NCI-H2171 treated with DMSO at 0.1 percent for 48 hours (cell line): ENCODE measurements at places on chromosomes 13 and 19.

DNA sequence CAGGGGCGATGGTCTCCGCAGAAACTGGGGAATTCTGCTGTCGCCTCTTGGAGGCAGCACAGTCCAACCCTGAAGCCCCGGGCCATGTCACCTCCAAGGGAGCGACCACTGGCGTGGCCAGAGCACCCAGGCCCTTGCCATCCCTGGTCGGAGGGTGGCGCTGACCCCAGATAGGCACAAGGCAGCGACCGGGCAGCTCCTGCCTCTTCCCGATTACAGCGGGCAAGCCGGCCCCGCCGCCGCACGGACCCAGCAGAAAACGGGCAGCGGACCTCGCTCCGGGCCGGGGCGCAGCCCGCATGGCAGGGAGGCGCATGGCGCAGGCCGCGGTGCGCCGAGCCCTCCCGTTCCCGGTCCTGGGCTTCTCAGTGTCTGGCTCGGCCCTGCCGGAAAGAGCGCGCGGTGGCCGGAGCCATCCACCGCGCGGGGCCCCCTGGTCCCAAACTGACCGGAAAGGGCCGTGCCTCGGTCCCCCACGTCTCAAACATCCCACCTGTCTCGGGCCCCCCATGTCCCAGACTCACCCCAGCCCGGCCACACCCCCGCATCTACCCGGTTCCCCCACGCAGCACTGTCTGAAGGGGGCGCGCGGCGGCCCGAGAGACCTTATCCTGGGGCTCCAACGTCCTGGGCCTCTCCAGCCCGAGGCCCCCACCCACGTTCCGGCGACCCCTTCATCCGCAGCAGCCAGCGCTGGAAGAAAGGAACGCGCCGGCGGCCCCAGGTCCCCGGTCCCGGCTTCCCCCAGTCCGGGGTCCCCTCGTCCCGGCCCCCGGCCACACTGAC, 727 bp downstream of the CERS1 start:
- no peak for DNase-seq

GRCh38 chr13:45713106-45713690, 11.1 kb downstream of the CBY2 start:
- DNase-seq, result no peak

DNA sequence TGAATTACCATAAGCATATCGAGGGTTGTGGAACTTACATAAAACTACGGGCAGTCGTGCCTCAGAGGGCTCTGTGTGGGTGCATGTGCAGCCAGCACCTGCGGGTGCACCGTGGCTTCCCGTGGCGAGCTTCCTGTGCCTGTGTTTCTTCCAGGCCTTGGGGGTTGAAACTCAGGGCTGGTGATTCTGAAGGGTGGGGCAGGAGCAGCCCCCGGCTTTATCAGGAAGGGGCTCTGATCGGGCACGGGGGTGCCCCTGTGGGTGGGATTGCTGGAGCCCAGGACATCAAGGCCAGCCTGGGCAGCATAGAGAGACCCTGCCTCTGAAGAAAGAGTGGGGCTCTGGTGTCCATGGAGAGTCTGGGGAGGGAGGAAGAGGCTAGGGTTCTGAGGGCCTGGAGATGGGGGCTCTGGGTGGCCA, 11.1 kb downstream of the ATP4B start:
- DNase-seq, result no peak

DNA sequence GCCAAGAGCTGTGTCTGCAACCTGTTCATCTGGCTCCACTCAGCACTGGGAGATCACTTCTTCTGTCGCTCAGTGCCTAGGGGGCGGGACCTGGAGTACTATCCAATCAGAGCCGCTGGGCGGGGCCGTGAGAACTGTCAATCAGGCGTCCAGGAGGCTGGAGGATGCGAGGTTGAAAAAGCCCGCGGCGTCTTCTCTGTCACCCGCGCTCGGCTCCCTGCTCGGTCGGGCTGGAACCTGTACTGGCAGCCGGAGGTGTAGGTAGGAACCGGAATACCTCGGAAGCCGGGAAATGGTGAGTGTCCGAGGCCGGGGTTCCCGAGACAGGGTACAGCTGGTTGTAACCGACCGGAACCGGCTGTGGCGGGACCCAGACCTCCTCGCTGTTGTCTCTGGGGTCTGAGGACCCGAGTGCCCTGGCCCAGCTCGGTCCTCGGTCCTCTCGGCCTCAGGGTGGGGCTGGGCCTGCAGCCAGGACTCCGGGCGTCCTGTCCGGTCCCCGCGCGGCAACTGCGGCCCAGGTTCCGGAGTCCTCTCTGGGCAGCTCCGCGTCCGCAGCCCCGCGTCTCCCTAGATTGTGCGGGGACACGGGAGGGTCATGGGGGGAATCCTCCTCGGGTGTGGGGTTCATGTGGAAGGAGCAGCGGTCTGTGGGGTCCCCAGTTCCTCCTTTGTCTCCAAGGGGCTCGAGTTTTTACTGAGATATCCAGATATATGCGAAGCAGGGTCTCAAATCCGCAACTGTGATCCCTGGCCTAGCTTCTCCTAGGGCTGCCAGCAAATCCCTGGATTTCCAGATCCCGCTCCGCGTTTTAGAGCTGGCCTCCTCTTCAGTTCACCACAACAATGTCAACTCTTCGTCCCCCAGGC, 42.6 kb downstream of the ZNF627 start:
- peak; percentile 97 for DNase-seq

- DNase-seq, result peak; percentile 53
These were observed at the start of gene ZNF556 for GRCh38 chr19:2867025-2867991. Gene ZNF556, plus strand, starts transcription at chr19:2867335. Its CDS starts 87 bp downstream, at chr19:2867422.

DNA sequence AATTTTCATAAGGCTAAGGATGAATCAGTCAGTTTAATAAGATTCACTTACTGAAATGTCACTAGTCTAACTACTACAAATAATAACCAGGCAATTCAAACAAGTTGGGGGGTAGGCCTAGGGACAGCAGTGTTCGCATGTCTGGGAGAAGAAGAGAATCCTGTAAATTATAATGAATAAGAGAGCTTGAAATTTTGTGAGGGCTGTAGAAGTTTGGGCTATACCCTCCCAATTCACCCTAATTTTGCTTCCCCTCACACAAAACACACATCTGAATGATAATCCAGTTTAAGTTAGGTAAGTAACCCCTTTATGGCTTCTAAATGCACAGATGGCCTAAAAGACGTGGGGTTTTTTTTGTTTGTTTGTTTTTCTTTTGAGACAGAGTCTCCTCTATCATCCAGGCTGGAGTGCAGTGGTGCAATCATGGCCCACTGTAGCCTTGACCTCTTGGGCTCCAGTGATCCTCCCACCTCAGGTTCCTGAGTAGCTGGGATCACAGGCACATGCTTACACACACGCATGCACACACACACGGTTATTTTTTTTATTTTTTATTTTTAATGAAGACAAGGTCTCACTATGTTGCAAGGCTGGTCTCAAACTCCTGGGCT, 69.9 kb downstream of the TBC1D4 start:
- DNase-seq, result no peak

GRCh38 chr13:114102131-114102520, 30.3 kb downstream of the RASA3 start:
- DNase-seq, result no peak

DNA sequence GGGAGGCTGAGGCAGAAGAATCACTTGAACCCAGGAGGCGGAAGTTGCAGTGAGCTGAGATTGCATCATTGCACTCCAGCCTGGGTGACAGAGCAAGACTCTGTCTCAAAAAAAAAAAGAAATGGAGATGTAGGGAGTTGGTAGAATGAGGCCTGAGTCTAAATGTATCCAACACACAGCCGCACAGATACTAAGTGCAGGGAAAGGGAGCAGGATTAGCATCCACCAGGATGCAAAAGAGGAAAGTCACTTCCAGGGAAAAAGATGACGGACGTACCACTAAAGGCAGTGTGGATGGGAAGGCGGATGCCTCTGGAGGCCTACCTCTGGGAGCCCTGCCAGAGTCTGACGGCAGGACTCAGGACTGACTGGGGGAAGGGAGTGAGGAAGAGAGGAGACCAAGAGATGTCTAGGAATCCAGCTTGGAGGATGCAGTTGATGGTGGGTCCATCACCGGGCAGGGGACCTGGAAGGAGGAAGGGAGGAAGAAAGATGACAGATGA, 6.8 kb downstream of the FAM98C start:
- DNase-seq, result peak; percentile 75

DNA sequence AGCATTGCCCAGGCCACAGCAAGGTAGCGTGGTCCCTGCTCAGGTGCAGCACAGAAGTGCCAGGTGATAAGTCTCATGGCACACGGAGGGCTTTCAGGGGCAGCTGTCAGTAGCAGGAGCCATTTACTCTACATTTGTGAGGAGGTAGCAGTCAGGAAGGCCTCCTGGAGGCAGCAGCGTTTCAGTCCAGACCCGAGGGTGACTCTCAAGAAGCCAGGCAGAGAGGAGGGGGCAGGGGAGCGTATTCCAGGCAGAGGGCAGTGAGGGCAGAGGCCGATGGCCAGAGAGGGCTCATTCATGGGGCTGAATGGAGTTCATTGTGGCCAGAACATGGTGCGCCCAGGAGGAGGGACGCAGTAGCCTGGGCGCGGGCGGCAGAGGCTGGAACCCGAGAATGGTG, 8.9 kb downstream of the PIAS4 start:
- no peak for DNase-seq

- DNase-seq, result no peak
These were observed 505.5 kb downstream of the DIAPH3 start for GRCh38 chr13:59658027-59658737.

- DNase-seq, result no peak
These were observed 20.6 kb downstream of the ZNF701 start for GRCh38 chr19:52590728-52591127.

GRCh38 chr19:383922-384798, 24.8 kb downstream of the C2CD4C start:
- no peak for DNase-seq

DNA sequence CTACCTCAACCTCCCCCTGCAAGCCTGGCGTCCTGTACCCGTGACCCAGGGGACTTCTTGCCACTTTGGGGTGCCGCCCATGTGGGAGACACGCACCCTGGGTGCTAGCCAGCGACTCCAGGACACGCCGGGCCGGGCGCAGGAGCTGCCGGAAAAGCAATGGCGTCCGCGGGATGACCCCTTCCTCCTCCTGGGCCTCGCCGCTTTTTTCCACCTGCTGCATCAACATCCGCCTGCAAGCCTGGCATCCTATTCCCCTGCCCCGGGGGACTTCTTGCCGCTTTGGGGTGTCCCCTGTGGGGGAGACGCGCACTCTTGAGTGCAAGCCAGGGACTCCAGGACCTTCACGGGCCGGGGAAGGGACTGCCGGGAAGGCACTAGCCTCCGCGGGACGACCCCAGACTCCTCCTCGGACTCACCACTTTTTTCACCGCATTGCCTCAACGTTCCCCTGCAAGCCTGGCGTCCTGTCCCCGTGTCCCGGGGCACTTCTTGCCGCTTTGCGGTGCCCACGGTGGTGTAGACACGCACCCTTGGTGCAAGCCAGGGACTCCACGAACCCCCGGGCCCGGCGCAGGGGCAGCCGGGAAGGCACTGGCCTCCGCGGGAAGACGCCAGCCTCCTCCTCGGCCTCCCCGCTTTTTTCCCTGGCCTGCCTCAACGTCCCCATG, 237.8 kb downstream of the TUBA3C start:
- DNase-seq, result no peak

DNA sequence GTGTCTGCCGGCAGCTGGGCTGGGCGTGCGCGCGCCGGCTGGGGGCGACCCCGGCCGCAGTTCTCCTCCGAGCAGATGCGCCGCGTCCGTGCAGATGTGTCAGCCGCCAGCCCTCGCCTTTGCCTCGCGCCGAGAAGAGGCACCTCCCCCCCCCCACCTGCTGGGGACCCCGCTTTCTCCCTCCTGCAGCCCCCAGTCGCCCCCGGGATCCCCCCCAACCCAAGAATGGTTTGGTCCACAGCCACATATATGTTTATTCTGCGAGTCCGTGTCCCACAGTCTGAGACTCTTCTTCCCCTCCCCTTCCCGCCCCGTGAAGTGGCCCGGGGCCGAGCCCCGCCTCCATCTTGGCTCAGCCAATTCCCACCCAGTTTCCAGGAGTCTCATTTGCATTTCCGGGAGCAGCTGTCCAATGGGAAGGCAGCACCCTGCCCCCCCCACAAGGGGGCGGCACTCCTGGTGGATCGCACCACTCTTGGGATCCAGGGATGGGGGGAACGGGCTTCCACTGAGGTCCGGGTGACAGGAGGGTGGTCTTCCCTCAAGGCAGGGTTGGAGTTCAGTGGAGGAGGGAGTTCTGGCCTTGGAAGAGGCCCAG, 8.6 kb downstream of the ISOC2 start:
- DNase-seq, result peak; percentile 82

DNA sequence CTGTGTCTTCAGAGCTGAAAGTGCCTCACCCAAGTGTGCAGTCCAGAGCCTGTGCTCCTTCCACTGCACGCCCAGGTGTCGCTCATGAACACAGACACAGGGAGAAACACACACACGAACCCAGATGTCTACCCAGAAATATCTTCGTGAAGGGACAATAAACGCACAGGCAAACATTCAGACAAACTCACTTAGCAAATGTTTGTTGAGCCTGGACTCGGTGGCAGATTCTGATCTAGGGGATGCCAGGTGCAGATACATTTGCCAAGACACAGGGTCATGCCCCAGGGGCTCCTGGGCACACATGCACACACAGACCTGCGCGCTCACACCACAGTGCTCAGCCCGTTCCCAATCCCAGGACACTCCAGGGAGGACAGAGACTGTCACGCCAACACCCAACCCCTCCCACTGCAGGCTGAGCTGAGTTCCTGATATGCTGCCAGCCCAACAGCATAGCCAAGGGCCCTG, 31.9 kb downstream of the SCGB2B2 start:
- DNase-seq, result no peak

DNA sequence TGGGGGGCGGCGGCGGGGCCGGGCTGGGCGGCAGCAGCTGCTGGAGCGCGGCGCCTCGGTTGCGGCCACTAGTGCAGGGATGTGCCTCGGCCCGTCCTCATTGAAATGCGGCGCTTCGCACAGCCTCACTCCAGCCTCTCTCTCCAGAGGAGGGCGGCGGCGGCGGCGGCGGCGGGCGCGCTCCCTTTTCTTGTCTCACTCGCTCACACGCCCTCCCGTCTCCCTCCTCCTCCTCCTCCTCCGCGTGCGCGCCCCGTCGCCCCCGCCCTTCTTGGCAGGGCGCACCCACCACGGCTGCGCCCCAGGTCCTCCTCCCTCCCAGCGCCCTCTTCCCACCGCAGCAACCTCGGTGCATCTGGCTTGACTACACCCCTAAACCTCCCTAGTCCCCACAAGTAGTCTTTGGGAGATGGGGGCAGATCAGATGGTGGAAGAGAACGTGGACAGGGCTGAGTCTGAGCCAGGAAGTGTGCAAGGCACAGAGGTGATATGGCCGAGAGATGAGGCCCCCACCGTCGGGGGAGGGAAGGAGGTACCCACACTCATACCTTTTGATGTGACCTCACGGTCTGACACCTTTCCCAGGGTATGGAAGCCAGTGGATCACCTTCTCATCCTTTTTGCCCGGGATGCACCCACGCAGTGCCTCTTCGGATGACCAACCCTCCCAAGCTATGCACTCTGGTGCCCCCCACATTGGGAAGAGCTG, at the start of gene DCLK1:
Gene DCLK1 (minus strand): TSS at position 161 of the 709 bp plus-strand sequence.
- no peak for DNase-seq

DNA sequence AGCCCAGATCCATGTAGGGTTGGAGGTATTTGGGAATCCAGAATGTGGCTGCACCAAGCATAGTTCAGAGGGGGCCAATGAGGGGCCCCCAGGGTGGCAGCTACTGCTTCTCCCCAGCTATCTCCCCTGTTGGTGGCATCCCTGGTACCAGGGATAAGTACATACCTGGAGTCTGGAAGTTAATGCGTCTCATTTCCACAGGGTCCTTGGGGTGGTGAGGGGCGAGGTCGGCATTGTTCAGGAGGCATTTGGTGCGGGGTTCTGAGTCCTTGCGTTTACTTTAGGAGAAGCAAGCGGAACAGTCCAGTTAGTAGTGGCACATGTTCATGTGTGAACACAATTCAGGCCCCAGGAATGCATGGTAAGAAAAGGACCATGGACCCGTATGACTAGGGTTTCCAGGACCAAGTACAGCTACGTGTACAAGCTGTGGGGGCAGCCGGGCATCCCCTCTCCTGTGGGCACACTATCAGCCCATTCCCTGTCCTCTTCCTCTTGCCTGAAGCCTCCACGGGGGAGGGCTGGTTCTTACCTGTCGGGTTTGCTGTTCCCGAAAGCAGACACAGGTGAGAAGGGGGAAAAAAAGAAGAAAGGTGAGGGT, 122.3 kb downstream of the PTPRS start:
- DNase-seq, result no peak
